ENCODE measurements at places on chromosomes 5 and 9. TPM values are rescaled to one million over a fixed set of nuclear protein-coding genes. Genes with fewer than 3 reads are reported as not detected.

LPAR1 gene
- 17.9 TPM for total RNA-seq

CSF1R gene
- total RNA-seq: 0.28 TPM

MPDZ gene
- total RNA-seq: 8.9 TPM

NIPBL gene
- total RNA-seq: 13.3 TPM

EQTN gene
- total RNA-seq: not detected

SLC35A4 gene
- total RNA-seq: 77.6 TPM

ARHGEF39 gene
- total RNA-seq: 16.6 TPM

RAD50 gene
- total RNA-seq: 30.7 TPM

MEIKIN gene
- not detected for total RNA-seq

MRPL50 gene
- total RNA-seq: 14.0 TPM

FGD3 gene
- 0.14 TPM for total RNA-seq

SV2C gene
- not detected for total RNA-seq

BRINP1 gene
- total RNA-seq: 0.17 TPM

PROB1 gene
- total RNA-seq: 0.22 TPM

FCN2 gene
- total RNA-seq: not detected

SPRY4 gene
- 9.7 TPM for total RNA-seq

CDKN2A gene
- total RNA-seq: not detected

MYOT gene
- not detected for total RNA-seq

GRM6 gene
- not detected for total RNA-seq

HMCN2 gene
- 0.05 TPM for total RNA-seq

TNFSF15 gene
- 0.17 TPM for total RNA-seq

PCDHGA7 gene
- total RNA-seq: 0.90 TPM

ARID3C gene
- total RNA-seq: not detected

LCN12 gene
- total RNA-seq: 1.3 TPM

FGF1 gene
- total RNA-seq: 0.35 TPM

DDX4 gene
- total RNA-seq: not detected

PCDHGA10 gene
- total RNA-seq: not detected

KIF12 gene
- 2.3 TPM for total RNA-seq

FAM151B gene
- total RNA-seq: 1.2 TPM

ABCA1 gene
- 4.1 TPM for total RNA-seq

BASP1 gene
- total RNA-seq: 273 TPM

BARHL1 gene
- total RNA-seq: not detected

OR2K2 gene
- total RNA-seq: not detected

FLT4 gene
- 5.3 TPM for total RNA-seq

BHMT gene
- total RNA-seq: not detected

CD14 gene
- total RNA-seq: 3.0 TPM

THBS4 gene
- total RNA-seq: not detected

SAXO1 gene
- not detected for total RNA-seq

LURAP1L gene
- total RNA-seq: 31.0 TPM

ZFP2 gene
- not detected for total RNA-seq

ENC1 gene
- total RNA-seq: 6.1 TPM

IFNA1 gene
- total RNA-seq: not detected

RNF20 gene
- 22.5 TPM for total RNA-seq

PDZD2 gene
- 0.23 TPM for total RNA-seq

ATOX1 gene
- 229 TPM for total RNA-seq

IL3 gene
- not detected for total RNA-seq

DCANP1 gene
- total RNA-seq: not detected

ZBTB26 gene
- 1.1 TPM for total RNA-seq
